ENCODE measurements at places on chromosomes 6 and 20.

- DNase-seq = peak; percentile 15
Measured at GRCh38 chr6:149264629-149265028, 52.9 kb upstream of the TAB2 start.

DNA sequence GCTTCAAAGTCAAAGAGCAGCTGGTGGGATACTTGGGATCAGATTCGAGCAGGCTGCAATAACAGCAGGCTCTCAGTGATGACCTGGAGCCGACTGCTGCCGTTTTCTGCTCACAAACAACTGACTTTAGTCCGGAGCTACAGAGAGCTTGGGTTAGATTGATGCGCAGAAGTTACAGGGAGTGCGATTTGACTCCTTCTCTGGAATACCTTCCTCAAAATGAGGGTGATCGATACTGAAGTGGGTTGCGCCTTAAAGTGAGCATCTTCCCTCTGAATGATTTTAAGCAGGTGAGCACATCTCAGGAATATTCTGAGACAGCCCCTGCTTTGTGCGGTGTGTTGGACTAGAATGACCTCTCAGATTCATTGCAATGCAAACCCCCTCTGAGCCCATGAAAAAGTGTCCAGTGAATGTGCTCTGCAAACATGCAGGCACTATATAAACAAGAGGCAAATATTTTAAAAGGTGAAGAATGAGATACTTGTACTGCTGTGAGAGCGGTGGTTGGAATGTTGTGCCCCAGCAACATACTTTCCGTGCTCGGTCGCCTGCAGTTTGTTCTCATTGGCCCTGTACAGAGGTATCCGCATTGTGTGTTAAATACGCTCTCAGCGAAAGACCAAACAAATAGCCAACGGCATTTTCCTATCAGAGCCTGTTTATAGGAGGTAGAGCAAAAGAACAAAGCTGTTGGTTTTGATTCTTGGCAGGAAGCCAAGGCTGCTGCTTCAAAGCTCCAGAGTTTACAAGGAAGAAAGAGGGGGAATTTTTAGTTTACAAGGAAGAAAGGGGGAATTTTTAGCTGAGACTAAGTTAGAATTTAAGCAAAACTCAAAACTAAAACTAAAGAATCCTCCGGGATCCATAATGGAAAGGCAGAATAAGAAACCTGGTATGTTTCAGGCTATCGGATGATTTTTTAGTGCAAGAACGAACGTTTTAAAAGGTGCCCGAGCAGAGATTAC lies 67.7 kb downstream of the PHACTR2 start:
- no peak for DNase-seq

DNA sequence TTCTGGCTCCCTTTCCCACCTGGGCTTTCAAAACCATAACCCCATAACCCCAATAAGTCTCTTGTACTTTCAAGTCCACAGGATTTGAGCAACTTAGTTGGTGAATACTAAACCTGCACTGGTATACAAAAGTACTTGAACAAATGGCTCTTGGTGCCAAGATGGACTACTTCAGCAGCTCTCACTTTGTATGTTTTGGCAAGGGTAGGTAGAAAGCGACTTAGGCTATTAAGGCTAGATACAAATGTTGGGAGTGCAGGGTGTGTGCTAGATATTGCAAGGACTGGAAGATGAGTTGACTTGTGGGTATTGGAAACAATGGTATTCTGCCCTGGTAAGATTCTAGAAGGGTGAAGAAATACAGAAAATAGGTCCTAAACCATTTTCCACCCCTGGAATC lies 182.6 kb upstream of the MOCS1 start:
- DNase-seq = no peak

DNA sequence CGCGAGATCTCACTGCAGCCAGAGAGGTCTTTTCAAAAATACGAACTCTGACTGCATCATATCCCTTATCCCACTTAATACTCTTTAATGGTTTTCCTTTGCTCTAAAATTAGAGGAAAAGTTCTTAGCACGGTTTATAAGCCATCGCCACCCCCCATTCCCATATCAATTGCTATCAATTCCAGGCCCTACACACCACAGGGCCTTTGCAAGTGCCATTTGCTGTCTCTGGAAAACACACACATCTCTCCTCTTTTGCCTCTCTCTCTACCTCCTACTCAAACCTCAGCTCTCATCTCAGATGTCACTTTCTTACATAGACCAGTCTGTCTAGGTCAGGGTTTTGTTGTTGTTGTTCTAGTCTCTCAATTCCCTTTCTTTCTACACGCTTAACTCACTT lies 9.8 kb downstream of the SLC22A23 start:
- DNase-seq = no peak

DNA sequence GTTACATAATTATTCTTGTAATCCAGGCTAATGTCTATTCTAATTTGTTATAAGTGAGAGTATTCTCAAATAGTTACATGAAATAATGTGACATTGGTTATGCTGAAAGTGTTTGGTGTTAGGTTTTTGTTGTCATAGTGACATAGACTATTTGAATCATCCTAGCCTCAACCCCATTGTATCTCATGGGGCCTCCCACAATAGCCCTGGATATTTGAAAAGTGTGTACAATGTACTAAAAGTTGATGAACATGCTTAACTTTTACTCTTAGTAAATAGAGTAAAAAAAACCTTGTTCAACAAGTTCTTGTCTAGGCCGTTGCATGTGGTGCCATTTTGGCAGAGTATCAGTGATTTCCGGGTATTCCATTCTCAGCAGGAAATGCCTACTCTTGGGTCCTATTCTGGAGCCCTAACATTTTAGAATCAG lies 83.0 kb downstream of the RTN4IP1 start:
- no peak for DNase-seq

DNA sequence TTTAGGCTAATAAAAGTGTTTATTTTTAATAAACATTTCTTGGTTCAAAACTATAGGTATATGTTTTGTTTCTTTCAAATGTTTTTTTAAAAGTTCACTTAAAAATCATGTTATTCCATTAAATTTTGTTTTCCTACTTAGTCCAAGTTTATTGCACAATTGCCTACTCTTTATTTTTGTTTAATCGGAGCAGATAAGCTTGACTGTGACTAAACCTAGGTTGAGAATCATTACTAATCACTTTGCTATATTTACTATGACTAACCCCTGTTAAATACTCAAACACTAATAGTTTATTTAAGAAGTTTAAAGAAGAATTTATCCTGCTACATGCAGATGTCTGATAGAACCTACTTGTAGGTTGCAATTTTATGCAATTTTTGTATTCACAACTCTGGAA lies 18.8 kb downstream of the MAP3K4 start:
- DNase-seq = no peak
